ENCODE measurements at places on chromosomes 5 and 9. TPM values are rescaled to one million over a fixed set of nuclear protein-coding genes. Genes with fewer than 3 reads are reported as not detected.

- DNase-seq, result no peak
Measured at GRCh38 chr9:132717326-132717945, 47.2 kb downstream of the GTF3C4 start.

DNA sequence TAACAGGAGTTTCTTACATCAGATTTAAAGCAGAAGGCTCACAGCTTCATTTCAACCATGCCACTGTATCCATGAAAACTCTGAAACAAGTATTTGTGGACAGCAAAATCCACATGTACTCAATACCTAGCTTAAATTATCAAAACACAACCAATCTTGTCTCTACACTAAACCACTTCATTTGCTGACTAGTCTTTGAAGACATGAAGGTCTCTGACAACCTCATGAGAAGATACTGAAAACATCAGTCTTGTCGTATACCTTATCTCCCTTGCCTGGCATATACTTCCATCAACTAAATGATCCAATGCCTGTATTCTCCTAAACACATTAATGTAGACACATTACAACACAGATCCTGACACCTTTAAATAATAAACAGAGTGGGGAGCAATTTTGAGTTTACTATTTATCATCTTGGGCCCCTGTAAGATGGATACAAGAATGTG is 2.9 kb downstream of the RPS23 start:
- no peak for DNase-seq

DNA sequence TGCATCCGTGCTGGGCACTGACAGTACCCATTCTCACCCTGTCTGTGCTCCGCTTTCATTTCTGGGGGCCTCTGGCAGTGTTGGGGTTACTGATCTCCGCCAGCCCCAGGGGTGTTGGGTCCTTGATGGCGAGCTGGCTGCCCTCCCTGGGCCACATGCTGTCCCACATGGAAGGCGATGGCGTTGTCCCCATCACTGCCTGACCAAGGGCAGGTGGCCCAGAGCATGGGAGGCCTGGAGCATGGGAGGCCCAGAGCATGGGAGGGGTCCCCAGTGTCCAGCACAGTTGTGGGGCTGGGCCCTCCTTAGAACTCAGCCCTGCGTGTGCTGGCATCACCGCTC is 50.9 kb downstream of the RXRA start:
- DNase-seq, result no peak

- peak; percentile 22 for DNase-seq
Measured at GRCh38 chr9:132404228-132404881, 2.3 kb downstream of the TTF1 start.

GRCh38 chr5:148843510-148844318 is 17.3 kb downstream of the ADRB2 start:
- DNase-seq, result no peak

DNA sequence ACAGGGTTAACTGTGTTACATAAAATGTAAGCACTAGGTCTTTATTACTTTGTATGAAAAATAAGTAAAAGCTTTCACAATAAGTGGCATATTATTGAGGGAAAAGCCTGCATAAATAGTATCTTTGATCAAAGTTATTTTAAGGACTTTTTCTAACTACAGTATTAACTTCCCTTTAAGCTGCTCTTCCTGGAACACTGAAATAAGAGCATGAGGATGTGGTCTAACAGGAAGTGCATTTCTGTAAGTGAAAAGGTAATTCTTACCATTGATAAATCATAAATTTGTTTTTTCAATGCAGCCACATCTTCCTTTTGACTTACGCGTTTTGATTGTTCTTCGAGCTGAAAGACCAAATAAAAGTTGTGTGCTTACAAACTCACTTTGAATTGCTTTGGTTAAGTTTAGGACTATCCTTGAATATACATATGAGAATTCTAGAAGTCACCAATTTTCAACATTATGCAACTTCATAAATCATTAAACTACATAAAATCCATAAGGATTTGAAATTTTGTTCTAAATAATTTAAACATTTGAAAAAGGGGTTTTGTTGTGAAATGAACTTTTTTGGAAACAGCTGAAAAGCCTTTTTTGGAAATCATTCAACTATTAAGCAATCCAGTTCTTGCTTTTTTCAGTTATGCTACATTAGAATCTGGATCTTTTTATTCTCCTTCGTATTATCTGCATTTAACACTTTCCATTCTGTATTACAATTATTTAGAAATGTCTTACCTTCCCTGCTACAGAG is 50.6 kb downstream of the RASEF start:
- no peak for DNase-seq

DNA sequence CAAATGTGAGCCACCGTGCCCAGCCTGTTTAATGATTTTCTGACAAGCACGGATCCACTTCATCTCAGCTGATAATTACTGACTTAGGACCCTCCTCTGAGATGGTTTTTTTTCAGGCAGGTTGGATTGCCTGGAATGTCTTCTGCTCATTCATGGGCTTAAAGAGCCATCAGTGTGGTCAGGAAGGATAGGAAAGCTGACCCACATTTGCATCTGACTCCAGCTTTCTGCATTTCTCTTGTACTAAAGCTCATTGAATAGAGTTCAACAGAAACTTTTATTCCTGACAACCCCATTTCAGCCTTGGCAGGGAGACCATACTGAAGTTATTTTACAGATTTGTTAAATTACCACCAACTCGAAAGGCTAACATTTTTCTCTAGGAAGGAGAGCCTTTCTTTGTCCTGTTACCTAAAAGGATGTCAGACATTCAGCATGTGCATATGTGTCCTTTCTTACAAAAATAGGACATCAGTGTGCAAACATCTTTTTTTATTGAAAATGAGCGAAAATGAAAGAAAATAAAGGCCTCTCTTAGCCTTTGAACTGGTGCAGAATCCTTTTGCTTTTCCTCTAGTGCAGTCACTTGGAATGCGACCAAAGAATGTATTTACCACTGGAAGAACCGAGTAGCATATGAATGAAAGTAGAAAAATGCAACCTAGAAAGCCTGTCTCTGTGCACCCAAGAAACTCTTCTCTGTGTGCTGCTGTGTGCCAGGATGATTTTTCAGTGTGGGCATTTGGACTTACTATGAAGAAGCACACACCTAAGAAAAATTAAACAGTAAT is 26.6 kb downstream of the ADCY2 start:
- no peak for DNase-seq

- DNase-seq, result no peak
Measured at GRCh38 chr9:36264896-36265295, 6.6 kb upstream of the GNE start.

GRCh38 chr9:127927988-127928675 is 2.4 kb downstream of the PIP5KL1 start:
- DNase-seq, result no peak

Gene TPRN
- polyA plus RNA-seq, result 5.8 TPM

Gene DMRT3
- 1.4 TPM for polyA plus RNA-seq

Measured in muscle of back (tissue), 13 donors.